ENCODE measurements at places on chromosomes 5 and 9.

DNA sequence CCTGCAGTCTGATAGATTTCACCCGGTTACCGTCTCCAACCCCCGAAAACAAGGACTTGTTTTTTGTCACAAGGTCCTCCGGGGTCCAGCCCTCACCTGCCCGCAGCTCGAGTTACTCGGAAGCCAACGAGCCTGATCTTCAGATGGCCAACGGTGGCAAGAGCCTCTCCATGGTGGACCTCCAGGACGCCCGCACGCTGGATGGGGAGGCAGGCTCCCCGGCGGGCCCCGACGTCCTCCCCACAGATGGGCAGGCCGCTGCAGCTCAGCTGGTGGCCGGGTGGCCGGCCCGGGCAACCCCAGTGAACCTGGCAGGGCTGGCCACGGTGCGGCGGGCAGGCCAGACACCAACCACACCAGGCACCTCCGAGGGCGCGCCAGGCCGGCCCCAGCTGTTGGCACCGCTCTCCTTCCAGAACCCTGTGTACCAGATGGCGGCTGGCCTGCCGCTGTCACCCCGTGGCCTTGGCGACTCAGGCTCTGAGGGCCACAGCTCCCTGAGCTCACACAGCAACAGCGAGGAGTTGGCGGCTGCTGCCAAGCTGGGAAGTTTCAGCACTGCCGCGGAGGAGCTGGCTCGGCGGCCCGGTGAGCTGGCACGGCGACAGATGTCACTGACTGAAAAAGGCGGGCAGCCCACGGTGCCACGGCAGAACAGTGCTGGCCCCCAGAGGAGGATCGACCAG, 121.3 kb downstream of the DAB2IP start:
- DNase-seq = no peak

GRCh38 chr9:13165956-13166355, 113.5 kb downstream of the MPDZ start:
- DNase-seq = no peak

GRCh38 chr5:127192836-127193338, 97.7 kb upstream of the MEGF10 start:
- peak; percentile 24 for DNase-seq

DNA sequence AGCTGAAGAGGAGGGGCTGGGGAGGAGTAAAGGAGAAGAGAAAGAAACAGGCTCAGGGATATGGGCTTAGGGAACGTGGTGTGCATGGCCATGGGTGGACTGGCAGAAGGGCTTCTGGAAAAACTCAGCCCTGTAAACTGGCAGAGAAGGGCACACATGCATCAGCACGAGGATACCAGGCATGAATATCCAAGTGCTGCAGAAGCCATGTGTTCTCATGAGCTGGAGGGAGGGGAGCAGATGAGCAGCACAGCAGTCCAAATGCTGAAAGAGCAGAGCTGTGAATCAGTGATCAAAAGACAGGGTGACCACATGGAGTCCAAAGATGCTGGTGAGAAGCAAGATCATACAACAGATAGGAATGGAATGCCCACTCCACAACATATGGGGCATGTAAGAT, 72.3 kb downstream of the SEMA5A start:
- peak; percentile 78 for DNase-seq

DNA sequence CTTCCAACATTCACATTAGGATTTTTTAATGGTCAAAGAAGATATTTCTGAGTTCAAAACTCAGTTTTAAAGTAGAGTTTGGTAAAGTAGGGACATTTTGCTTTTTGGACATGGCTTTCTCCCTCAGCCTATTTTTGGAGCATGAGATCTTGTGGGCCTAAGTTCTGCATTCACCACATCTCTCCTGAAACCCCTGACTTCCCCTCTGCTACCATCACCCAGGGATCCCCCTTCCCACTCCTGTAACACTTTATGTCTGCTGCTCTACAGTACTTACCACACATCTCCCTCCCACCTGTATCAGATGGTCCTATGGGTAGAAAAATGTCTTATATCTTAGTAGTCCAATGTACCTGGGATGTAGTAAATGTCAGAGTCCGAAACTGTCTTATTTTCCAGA, 48.2 kb upstream of the JAK2 start:
- DNase-seq = no peak

- DNase-seq = no peak
These were observed 296.8 kb upstream of the VLDLR start for GRCh38 chr9:2324742-2325141.

DNA sequence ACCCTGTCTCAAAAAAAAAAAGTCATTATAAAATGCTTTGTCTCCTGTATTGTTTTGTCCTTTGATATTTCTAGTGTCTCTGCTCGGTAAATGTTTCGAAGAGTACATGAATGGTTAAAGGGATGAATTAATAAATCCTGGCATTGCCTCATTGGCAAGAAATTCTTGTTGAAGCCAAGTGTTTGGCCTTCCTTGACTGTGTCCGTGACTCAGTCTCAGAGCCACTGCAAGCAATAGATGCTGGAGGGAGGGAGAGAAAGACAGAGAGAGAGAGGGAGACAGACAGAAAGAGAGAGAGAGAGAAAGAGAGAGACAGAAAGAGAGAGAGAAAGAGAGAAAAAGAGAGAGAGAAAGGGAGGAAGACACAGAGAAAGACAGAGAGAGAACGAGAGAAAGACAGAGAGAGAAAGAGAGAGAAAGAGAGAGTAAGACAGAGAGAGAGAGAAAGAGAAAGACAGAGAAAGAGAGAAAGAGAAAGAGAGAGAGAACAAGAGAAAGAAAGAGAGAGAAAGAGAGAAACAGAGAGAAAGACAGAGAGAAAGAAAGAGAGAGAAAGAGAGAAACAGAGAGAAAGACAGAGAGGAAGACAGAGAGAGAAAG, 72.5 kb upstream of the RXRA start:
- DNase-seq = peak; percentile 50

GRCh38 chr5:160507221-160507721, 85.6 kb downstream of the PTTG1 start:
- DNase-seq = peak; percentile 78

DNA sequence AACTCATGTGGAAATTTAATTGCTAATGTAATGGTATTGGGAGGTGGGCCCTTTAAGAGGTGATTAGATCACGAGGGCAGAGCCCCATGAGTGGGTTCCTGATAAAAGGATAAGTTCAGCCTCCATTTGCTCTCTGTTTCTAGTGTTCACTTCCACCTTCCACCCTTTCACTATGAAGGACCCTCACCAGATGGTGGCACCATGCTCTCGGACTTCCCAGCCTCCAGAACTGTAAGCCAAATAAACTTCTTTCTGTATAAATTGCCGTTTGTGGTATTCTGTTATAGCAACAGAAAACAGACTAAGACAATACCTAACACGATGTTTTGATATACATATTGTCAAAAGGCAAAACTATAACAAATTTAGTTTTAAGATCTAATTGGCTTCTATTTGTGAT, 166.2 kb downstream of the DEPDC1B start:
- DNase-seq = no peak

- DNase-seq = peak; percentile 80
These were observed at the start of gene ADAMTSL2 for GRCh38 chr9:133534346-133535291. TSS of gene ADAMTSL2 (plus strand) at chr9:133534704. CDS start at chr9:133536713, 2,009 bp downstream.

DNA sequence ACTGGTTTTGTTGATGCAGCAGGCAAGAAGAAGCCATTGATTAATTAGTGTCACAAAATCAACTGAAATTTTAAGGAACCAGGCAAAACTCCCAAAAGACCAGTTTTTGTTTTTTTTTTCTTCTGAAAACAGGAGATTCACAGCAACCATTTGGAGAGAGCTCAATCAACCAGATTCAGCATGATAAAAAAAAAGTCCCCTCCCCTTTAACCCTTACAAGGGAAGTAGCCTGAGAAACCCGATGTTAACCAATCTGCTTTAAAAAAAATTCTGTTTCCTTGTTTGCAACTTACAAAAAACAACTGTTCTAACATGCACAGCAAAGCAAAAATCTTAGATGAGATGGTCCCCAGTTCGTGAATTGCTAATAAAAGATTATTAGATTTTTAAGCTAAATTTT, 59.7 kb downstream of the HMHB1 start:
- no peak for DNase-seq

GRCh38 chr5:117487556-117487955, 912.9 kb upstream of the SEMA6A start:
- no peak for DNase-seq

DNA sequence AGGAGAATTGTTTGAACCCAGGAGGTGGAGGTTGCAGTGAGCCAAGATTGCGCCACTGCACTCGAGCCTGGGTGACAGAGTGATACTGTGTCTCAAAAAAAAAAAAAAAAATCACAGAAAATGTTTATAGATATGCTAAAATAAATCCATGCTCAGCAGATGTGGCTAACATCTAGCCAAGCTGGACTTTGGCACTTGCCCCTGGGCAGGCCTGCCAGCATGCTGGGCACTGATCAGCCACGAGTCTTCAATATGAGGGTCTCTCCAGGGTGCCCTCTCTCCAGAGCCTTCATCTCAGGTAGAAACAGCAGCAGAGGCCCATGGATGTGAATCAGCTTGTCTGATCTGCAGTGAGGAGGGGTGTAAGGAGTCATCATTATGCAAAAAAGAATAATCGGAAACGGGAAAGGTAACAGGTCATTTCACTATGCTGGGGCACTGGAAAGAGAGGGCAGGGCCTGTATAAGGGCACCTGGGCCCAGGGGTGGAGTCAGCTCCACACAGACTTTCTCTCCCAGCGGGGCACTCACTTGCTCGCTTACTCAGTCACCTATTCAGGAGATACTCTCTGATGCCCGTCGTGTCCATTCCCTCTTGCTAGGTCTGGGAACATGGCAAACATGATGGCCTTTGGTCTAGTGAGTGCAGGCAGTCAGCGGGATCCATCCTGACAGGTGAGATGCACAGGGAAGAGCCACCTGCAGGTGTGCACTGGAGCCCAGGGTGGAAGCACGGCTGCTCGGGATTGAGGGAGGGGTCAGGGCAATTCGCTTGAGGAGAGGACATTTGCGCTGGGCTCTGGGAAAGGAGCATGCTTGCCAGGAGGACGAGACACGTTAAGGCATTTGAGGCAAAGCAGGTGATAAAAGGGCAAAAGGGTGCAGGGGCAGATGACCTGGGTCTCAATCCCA, 17.1 kb downstream of the RNF44 start:
- DNase-seq = no peak

GRCh38 chr5:67211926-67212325, 15.3 kb upstream of the CD180 start:
- peak; percentile 63 for DNase-seq

DNA sequence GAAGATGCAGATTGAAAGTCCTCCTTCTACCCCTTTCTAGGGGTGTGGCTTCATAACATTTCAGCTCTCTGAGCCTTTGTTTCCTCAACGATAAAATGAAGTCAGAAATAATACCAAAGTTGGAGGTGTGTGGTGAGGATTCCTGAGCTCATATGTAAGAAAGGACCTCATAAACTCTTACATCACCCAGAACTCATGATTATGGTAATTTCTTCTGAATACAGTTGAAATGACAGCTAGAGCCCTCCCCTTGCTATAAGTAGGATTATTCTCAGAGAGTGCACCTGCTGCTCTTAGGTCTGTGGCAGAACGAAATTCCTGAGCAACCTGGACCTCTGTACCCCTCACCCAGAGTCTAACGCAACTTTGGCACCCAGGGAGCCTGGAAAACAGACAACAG, 291.4 kb upstream of the KLF4 start:
- peak; percentile 16 for DNase-seq

GRCh38 chr9:27447031-27447683, 76.9 kb upstream of the IFNK start:
- DNase-seq = no peak

GRCh38 chr9:87375397-87376073, 122.1 kb upstream of the DAPK1 start:
- DNase-seq = no peak

DNA sequence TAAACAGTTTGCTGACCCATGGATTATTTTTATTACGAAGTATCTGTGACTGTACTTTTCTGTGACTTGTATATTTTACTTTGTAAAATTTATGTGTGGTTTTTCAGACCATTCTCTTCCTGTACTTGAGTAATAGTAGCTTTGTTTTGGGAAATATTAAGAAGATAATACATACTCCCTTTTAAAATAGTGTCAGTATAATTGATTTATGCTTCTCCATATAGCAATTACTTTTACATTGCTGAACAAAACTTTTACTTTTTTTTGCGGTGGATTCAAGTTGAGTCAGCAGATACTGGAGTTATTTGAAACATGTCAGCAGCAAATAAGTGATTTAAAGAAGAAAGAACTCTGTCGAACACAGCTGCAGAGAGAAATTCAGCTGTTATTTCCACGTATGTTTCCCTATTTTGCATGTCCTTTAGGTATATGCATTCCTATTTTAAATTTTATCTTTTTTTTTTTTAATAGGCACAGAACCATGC, 28.4 kb downstream of the TENT2 start:
- no peak for DNase-seq

GRCh38 chr9:130498298-130498917, 53.6 kb downstream of the ASS1 start:
- DNase-seq = peak; percentile 62

GRCh38 chr5:168583742-168584482, 4.7 kb upstream of the PANK3 start:
- no peak for DNase-seq

- DNase-seq = no peak
These were observed 59.5 kb downstream of the ANKRD33B start for GRCh38 chr5:10623305-10623910.

- no peak for DNase-seq
These were observed 37.3 kb downstream of the PROP1 start for GRCh38 chr5:177958696-177959095.

DNA sequence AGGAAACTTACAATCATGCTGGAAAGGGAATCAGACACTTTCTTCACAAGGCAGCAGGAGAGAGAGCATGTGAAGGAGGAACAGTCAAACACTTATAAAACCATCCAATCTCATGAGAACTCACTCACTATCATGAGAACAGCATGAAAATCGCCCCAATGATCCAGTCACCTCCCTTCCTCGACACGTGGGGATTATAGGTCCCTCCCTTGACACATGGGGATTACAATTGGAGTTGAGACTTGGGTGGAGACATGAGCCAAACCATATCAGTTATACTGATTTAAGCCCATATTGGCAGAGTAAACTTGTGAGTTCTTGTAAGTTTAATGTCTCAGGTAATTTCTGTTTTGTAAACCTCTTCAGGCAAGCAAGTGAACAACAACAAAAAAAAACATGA, 70.8 kb downstream of the ERAP1 start:
- no peak for DNase-seq

DNA sequence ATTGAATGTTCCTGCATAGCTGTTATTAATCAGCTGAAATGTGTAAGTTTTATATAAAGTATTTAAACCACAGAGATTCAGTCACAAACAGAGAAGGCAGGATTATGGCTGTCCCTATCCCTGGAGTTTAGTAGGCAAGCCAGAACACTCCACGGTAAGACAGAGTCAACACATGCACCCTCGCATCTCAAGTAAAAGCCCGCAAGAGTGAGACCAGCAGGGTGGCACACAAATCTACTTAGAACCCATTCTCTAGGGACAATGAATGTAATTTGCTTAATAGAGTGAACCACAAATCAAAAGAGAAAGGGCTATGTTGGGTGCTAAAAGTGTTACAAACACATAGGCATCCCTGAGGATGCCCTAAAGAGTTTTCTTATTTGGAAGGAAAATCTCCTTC, 35.1 kb downstream of the LPAR1 start:
- no peak for DNase-seq

- no peak for DNase-seq
These were observed 74.0 kb downstream of the KCNN2 start for GRCh38 chr5:114435885-114436299.

- DNase-seq = peak; percentile 33
These were observed 148.7 kb upstream of the ERCC6L2 start for GRCh38 chr9:95726756-95727155.

- peak; percentile 88 for DNase-seq
These were observed 48.9 kb downstream of the CXXC5 start for GRCh38 chr5:139696894-139697658.

GRCh38 chr9:125440411-125440810, 178.8 kb downstream of the GAPVD1 start:
- DNase-seq = no peak

Measured in foreskin fibroblast (primary cell).